ENCODE measurements at places on chromosomes 3 and 15. TPM values are rescaled to one million over a fixed set of nuclear protein-coding genes. Genes with fewer than 3 reads are reported as not detected.

KBTBD12 gene
- total RNA-seq, result 4.6 TPM

KNG1 gene
- total RNA-seq, result 0.43 TPM

- H3K27ac ChIP-seq, result no peak overlapping the region
- H3K4me1 ChIP-seq, result no peaks in the 10 kb centered on the region
- H3K4me3 ChIP-seq, result no peak overlapping the region
- H3K27me3 ChIP-seq, result no peaks in the 10 kb centered on the region
- H3K36me3 ChIP-seq, result no peaks in the 10 kb centered on the region
These were observed 12.3 kb upstream of the UBA7 start for GRCh38 chr3:49826016-49826415.

DNA sequence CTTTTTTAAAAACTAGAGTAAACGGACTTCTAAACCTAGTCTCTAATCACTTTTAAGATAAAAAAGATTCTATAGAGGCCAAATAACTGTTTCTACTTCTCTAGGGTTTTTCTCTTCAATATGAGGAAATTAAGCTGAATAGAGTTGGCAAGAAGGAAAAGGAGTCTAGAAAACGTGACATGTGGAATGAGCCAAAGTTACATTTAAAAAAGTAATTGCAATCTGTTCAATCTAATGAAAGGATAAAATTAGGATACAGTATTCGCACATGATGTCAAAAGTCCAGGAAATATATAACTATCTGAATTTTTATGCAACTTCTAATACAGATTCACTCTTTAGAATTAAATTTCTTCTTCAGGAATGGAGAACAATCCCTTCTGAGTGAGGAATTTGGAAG, 300.1 kb downstream of the ULK4 start:
- H3K4me3 ChIP-seq, result no peak overlapping the region
- no peaks in the 10 kb centered on the region for H3K36me3 ChIP-seq
- no peaks in the 10 kb centered on the region for H3K4me1 ChIP-seq
- no peaks in the 10 kb centered on the region for H3K27me3 ChIP-seq
- DNase-seq, result no peak
- no peak overlapping the region for H3K27ac ChIP-seq

TMEM108 gene
- total RNA-seq, result 16.1 TPM

GOLGA6D gene
- 13.1 TPM for total RNA-seq

XIRP1 gene
- 0.24 TPM for total RNA-seq

- H3K4me3 ChIP-seq, result no peak overlapping the region
- H3K27me3 ChIP-seq, result no peaks in the 10 kb centered on the region
- DNase-seq, result no peak
These were observed 178.3 kb downstream of the SUCNR1 start for GRCh38 chr3:152051501-152052404.

TGM4 gene
- 1.4 TPM for total RNA-seq

FEZF2 gene
- not detected for total RNA-seq

- H3K36me3 ChIP-seq, result no peaks in the 10 kb centered on the region
- H3K4me3 ChIP-seq, result no peak overlapping the region
- H3K27me3 ChIP-seq, result no peaks in the 10 kb centered on the region
- H3K27ac ChIP-seq, result peak overlapping the region; percentile 80
- peaks cover 49% of the 10 kb centered on the region for H3K4me1 ChIP-seq
These were observed 32.4 kb downstream of the BTD start for GRCh38 chr3:15633766-15634598.

DNA sequence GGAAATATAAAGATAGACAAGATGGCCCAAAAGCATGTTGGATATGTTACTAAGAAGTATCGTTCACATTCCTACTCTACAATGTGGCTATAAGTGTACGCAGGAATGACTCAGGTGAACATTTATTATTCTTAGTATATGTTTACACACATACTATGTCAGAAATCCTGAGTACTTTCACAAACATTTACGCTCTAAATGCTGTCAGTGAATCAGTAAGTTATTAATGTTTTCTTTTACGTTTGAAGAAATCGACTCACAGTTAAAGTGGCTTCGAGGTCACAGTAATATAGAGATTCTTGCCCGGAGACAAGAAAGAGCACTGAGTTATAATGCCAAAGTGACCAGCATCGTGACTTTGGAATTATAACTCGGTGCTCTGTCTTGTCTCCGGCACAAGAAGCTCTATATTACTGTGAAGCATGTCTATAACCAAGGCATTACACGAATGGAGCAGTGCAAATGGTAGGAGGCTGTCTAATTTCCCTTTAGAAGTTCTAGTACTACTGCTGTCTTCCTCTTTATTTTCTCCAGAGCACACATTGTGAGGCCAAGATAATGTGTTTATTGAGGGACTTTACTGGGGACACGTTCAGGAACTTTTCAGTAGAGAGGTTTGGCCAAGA, 61.8 kb upstream of the P3H2 start:
- no peak for DNase-seq
- H3K36me3 ChIP-seq, result no peaks in the 10 kb centered on the region
- no peaks in the 10 kb centered on the region for H3K27me3 ChIP-seq
- no peak overlapping the region for H3K27ac ChIP-seq
- no peak overlapping the region for H3K4me3 ChIP-seq

GRCh38 chr15:90184119-90184785, 16.9 kb upstream of the SEMA4B start:
- no peaks in the 10 kb centered on the region for H3K27me3 ChIP-seq
- peak overlapping the region; percentile 93 for H3K27ac ChIP-seq
- H3K36me3 ChIP-seq, result no peaks in the 10 kb centered on the region

ZNF660 gene
- total RNA-seq, result 5.9 TPM

DNA sequence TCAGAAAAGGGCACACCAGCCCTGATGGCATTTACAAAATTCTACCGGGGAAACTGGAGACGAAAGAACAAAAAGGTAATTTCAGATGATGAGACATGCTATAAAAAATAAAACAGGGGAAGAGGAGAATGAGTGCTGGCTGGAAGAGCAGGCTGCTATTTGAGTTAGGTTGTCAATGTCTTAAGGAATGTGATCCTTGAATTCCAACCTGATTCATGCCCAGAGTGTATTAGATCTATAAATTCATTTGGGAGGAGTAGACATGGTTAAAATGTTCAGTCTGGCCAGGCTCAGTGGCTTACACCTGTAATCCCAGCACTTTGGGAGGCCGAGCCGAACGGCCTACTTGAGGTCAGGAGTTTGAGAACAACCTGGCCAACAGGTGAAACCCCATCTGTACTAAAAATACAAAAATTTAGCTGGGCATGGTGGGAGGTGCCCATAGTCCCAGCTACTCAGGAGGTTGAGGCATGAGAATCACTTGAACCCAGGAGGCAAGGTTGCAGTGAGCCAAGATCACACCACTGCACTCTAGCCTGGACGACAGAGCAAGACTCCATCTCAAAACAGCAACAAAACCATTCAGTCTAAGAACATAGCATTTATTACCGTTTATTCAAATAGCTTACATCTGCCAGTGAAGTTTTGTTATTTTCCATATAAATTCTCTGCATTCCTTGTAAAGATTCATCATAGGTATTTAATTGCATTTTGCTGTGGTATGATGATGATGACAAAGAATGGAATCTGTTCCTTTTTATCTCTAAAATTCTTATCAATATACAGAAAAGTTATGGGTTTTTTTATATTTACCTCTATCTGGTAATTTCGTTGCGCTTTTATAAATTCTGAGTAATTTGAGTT, 126.7 kb upstream of the NR2E3 start:
- H3K27ac ChIP-seq, result no peak overlapping the region
- no peaks in the 10 kb centered on the region for H3K36me3 ChIP-seq
- H3K27me3 ChIP-seq, result no peaks in the 10 kb centered on the region
- no peaks in the 10 kb centered on the region for H3K4me1 ChIP-seq
- no peak overlapping the region for H3K4me3 ChIP-seq

STARD5 gene
- 16.2 TPM for total RNA-seq

GRCh38 chr3:104933972-104934371, 432.7 kb upstream of the ALCAM start:
- no peak for DNase-seq
- H3K27ac ChIP-seq, result no peak overlapping the region
- H3K4me1 ChIP-seq, result no peaks in the 10 kb centered on the region
- no peaks in the 10 kb centered on the region for H3K36me3 ChIP-seq
- no peak overlapping the region for H3K4me3 ChIP-seq

DNA sequence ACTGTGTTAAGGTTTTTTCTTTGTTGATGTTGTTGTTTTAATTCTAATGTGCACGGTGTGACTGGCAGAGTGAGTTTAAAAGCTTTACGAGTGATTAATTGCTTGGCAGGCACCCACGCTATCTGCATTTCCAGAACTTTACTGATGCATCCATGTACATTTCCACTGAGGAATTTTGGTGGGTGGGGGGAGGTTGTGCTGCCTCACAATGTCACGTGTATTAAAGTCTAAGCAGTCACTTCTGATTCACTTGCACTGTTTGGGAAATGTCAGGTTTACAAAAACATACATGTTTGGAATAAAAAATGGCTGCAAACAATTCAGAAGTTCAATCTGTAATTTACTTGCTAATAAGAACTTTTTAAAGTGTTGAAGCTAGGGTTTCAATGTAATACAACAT, 38.5 kb upstream of the CTDSPL start:
- no peak overlapping the region for H3K27ac ChIP-seq
- no peaks in the 10 kb centered on the region for H3K27me3 ChIP-seq
- no peaks in the 10 kb centered on the region for H3K4me1 ChIP-seq
- H3K4me3 ChIP-seq, result no peak overlapping the region
- DNase-seq, result no peak

DNA sequence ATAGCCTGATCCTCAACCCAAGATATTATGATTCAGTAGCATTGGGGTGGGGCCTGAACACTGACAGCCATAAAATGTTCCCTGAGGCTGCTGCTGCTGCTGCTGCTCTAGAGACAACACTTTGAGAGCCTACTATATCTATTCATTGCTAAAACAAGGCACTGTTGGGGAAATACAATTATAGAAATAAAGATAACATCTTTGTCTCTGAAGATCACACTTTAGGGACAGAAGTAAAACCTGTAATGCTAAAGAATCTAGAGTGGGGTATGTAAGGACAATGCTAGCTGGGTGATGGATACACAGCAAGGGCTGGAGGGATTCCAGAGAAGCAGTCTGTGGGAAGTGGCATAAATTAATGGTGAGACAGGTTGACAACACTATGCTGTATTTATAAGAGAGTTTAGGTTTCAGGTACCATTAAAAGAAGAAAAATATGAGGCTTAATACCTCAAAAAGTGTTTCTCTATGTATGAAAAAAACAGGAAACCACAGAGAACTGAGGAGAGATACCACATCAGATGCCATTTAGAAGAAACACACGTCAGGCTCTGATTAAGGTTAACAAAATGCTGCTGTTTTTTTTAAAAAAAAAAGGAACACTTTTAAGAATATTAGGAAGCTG, 115.9 kb downstream of the CBLB start:
- no peak overlapping the region for H3K4me3 ChIP-seq
- no peaks in the 10 kb centered on the region for H3K27me3 ChIP-seq

- H3K27ac ChIP-seq, result no peak overlapping the region
- H3K4me1 ChIP-seq, result no peaks in the 10 kb centered on the region
- DNase-seq, result no peak
- no peak overlapping the region for H3K4me3 ChIP-seq
These were observed 182.1 kb upstream of the TP63 start for GRCh38 chr3:189449084-189449483.

DNA sequence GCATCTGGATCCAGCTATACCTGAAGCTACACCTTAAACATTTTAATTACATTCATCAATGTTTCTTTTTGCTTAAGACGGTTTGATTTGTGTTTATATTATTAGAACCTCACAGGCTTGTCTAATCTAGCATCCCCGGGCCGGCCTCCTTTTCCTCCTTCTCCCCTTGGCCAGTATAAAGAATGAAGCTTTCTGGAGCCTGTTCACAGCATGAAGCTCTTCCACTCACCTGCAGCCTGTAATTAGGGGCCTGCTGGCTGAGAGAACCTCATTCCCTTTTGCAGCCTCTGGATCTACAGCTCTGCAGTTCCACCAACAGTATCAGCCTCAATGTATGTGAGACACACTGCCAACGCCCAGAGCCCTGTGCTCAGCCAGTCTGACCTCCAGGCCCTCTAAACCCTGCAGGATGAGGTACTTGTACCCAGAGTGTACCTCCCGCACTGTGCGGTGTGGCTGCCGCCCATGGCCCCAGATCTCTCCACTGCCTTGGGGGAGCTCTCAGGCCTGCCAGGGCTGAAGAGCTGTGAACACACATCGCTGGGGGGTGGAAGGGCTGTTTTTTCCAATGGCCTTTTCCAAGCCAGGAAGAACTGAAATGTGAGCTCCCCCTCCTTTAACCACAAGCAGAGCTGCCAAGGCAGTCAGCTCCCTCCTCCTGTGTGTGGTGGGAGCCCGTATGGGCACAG, 114.7 kb upstream of the ALDH1A3 start:
- H3K4me3 ChIP-seq, result no peak overlapping the region
- H3K27ac ChIP-seq, result no peak overlapping the region
- H3K4me1 ChIP-seq, result no peaks in the 10 kb centered on the region

DNA sequence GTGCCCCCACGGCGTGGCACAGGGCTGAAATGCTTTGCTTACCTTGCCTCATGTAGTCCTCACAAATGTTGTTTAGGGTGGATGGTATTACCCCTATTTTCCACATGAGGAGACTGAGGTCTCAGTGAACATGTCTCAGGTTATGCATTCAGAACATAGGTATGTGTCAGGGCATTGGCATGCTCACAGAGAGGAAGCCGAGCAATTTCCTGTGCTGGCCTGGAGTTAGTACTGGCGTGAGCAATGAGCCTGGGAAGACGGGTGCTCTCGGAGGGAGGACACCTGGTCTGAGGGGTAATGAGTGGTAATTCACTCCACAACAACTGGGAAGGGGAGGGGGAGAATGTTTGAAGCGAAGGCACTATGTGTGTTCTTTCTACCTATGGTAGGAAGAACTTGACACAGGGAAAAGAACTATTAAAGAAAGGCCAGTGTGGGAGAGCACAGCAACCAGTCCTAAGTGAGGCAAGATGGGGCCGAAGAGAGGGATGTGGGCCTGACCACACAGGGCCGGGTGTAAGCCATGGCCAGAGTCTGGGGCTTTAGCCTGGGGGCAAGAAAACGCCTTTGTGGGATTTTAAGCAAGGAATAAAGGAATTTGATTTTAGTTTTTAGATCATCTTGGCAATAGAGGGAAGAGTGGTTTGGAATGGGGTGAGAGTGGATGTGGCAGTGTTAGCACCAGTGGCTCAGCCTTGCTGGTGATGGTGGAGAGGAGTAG, 4.9 kb upstream of the FAM131A start:
- H3K27ac ChIP-seq, result no peak overlapping the region
- peaks cover 3% of the 10 kb centered on the region for H3K36me3 ChIP-seq
- peaks cover 14% of the 10 kb centered on the region for H3K4me1 ChIP-seq
- H3K27me3 ChIP-seq, result no peaks in the 10 kb centered on the region
- H3K4me3 ChIP-seq, result no peak overlapping the region
- DNase-seq, result no peak

GRCh38 chr3:72473156-72473555, 375.1 kb downstream of the SHQ1 start:
- no peaks in the 10 kb centered on the region for H3K36me3 ChIP-seq
- no peaks in the 10 kb centered on the region for H3K4me1 ChIP-seq
- no peak overlapping the region for H3K27ac ChIP-seq
- no peak overlapping the region for H3K4me3 ChIP-seq
- H3K27me3 ChIP-seq, result no peaks in the 10 kb centered on the region
- no peak for DNase-seq

DNA sequence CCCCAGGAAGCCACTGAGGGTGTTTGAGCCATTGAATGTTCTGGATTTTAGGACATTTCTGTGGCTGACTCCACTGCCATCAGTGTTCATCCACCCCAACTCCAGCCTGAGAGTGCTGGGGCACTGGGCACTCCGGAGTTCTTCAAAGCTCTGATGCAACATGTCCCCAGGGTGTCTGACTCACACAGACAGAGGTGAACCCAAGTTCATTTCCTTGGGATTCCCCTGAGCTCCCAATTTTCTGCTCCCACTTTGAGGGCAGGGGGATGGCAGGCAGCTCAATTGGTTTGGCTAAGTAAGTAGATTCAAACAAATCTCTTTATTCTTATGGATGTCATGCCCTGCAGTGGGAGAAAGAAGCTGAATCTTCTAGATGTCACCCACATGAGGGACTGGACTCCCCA, 2.2 kb downstream of the STRA6 start:
- no peaks in the 10 kb centered on the region for H3K36me3 ChIP-seq
- no peak for DNase-seq
- no peaks in the 10 kb centered on the region for H3K27me3 ChIP-seq
- H3K4me1 ChIP-seq, result peaks cover 52% of the 10 kb centered on the region
- peak overlapping the region; percentile 61 for H3K27ac ChIP-seq
